Activated CD8-positive, alpha-beta memory T cell treated with anti-CD3 and anti-CD28 coated beads for 1 hour (primary cell): ENCODE measurements at places on chromosomes 5 and 9.

DNA sequence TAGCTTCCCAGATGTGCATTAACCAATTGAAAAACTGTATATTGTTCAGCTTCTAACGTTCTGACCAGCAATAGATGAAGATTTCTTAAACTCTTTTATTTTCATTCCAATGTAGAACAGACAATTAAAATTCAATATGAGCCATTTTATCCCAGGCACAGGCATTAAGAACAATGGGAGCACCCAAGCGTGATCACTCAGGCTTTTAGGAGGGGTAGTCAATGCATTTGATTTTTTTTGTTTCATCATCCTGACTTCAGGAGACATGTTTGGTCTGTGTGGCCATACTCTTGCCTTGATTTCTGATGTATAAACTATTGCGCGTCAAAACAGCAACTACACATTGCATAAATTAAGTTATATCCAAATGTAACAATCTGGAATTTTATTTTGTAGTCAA is 653.0 kb upstream of the RORB start:
- no peak for DNase-seq

DNA sequence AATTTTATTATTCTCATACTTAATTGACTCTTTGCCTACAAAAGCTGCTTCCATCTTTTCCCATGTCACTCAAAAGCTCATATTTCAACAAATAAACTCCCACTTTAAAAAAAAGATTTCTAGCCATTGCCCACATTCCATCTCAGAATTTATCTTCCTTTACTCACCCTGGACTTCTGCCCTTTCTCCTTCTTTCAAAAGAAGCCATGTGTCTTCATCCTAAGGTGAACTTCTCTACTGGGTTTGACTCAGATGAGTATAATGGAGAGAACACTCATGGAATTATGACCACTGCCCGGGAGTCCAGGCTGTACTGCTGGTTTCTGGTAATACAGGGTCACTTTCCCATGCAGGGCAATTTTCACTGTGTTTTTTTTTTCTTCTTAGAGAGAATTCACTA is 548.5 kb upstream of the ZNF462 start:
- DNase-seq = no peak

GRCh38 chr9:16705111-16705604 is 165.3 kb downstream of the BNC2 start:
- no peak for DNase-seq

- no peak for DNase-seq
Observed at GRCh38 chr5:52909192-52909591, 80.0 kb upstream of the ITGA2 start.

DNA sequence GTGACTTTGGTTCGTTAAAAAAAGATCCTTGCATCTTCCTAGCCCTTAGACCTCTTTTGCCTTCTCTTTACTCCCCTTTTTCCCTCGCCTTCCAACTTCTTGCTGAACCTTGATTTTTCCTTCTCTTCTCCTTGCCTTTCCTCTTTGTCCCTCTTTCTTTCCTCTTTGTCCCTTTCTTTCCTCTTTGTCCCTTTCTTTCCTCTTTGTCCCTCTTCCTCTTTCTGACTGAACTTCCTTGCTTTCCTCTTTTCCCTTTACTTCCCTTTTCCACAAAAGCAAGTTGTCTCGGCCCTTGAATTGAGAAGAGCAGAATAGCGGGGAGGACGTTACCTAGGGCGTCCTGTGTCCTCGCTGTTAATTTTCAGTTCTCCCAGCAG is 1.4 kb upstream of the MLLT3 start:
- no peak for DNase-seq

DNA sequence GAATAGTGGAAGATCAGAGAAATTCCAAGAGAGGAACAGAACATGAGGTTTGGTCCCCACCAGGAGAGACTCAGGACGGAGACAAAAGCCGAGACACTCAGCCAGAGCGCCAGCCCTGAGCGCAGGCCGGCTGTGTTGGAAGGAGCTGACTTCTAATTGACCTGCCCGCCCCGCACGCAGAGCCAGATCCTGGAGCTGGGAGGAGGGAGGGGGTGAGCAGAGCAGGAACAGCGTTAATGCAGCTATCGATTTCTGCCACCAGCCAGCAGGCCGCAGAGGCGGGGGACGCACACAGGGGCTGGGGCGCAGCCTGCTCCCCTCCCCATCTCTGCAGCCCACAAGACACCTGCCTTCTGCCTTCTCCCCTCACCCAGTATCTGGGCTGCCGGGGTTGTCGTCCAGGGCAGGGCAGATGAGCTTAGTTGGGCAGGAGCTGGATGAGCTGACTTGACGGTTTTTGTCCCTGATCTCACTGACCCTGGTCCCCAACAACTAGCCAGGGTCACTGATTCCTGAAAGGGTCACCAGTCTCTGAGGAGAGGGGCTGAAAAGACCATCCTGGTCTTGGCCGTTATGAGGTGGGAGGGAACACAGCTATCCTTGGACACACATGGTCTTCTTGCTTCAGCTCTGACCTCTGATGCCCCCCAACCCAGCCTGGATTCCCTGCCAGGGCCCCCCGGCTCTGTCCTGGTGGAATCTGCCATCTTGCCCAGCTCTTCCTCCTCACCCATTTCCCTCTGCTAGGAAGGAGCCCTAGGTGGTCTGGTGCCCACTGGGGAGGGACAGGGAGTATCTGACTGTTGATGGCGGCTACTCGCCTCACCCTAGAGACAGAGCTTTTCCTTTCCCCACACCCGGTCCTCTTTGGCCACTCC is 29.8 kb downstream of the CXXC5 start:
- DNase-seq = no peak

GRCh38 chr9:101527066-101527465 is 6.6 kb upstream of the RNF20 start:
- no peak for DNase-seq

DNA sequence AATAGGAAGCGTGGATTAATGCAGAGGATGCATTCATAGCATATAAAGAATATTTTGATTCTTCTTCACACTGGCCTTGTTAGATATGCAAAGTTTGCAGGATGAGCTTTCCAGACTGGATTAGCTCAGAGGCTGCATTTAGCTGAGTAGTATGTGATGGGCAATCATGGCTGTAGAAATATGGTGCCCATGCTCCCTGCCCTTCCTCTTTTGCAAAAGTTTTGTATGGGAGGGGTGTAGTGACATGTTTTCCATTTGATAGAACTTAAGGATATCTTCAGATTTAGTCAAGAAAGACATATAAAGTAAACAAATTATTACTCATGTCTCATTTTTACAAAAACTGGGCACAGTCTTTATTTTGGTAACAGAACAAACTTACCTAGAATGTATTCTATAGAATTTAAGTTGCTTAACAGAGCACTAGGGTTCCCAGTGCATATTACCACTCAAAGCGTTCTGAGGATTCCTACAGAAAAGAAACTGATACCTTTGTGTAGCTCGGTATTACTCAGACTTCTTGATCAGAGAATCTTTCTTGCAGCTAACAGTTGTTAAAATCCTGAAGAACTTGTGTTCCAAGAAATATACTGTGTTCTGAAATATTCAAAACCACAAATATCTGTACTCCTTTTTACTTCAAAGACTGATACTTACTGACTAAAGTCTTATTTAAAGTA is 9.8 kb downstream of the GTF3C4 start:
- DNase-seq = no peak

GRCh38 chr9:76808636-76809035 is 44.4 kb downstream of the PCA3 start:
- no peak for DNase-seq

DNA sequence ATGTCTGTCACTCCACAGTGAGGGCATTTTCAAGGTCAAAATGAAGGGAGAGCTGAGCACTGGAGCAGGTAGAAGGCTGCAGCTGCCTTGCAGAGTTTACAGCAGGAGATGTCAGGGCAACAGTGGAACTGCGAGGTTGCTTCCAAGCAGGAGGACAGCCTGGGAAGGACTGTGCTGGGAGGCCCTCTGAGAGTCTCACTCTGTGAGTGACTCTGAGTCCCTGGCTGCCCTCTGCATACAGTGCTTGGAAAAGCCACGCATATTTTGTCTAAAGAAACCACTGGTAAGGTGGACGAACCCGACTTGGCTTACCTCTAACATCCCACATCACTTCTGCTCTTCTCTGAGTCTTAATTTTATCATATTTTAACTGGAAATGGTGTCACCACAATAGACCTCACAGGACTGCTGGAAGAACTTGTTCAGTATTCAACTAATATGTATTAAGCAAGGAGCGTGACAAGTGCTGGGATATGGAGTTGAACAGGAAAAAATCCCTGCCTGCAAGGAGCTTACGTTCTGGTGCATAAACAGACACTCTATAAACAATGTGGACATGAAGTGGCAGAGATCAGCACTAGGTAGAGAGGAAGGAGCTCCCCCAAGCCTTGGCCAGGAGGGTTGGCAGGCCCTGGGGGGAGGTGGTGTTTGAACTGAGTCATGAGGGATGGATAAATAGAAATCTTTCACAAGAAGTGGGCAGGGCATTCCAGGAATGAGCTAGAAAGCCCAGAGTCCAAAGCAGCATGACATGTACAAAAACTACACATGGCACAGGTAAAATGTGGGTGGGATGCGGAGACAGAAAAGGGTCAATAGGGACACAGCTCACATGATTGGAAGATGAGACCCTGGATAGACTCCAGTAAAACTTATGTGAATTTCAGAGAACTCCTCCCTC is 64.0 kb upstream of the FOXE1 start:
- DNase-seq = no peak

- DNase-seq = no peak
Observed at GRCh38 chr5:32278406-32278805, 34.3 kb downstream of the MTMR12 start.

GRCh38 chr9:96413302-96414221 is 4.6 kb downstream of the ZNF367 start:
- DNase-seq = no peak

DNA sequence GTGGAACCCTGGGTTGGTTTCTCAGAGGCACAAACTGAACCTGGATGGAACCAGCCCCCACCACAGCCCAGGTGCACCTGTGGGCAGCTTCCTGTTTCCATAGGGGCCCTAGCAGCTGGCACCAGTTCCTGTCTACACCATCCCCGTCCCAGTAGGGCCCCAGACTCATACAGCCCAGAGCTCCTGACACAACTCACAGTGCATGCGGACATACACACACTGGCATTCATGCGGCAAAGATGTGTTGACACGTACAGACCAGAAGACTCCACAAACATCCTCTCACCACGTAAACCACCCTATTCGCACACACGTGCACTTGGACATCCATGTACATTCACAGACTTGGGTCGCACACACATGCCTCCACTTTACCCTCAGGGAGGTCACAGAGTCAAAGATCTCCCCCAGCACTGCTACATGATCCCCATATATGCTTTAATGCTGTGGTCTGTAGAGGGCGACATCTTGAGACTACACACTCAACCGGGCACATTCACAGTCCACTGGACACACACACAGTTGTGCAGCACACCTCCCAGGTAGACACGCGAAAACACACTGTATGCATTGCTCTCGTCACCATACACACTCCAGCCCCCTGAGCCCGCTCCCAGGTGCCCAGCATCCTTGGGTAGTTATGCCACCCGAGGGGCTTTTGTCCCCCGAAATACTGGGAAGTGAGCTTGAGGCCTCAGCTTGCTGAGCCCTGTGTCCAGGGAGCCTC is 22.4 kb downstream of the CXXC5 start:
- no peak for DNase-seq

GRCh38 chr9:79591458-79591857 is 19.7 kb downstream of the TLE4 start:
- DNase-seq = no peak

GRCh38 chr5:172487671-172488070 is 33.3 kb upstream of the SH3PXD2B start:
- no peak for DNase-seq

DNA sequence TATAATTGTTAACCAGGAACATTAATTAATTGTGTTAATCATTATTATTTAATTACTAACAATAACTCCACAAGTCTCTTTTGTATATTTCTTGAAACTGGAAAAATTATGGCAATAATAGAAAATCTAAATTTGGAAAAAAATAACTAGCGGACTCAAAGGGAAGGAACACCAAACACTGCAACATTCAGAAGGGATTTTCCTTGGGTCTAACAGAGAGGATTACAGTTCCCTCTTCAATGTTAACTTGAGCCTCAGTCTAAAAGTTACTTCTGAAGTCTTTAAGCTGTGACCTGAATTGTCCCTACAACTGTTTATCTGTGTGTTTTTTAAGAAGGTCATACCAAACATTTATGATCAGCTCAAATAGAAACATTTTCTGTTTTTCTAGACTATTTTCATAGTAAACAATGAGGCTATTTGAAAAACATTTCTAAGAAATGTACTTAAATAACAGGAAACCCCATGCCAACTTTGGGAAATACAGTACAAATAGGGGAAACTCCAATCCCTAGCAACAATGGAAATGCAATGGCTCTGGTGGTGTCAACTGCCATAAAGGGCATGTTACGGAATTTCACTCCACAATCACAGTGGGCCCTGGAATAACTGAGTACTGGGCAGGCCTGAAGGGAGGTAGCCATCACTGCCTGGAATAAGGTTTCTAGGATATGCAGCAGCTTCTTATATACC is 61.2 kb downstream of the MCTP1 start:
- no peak for DNase-seq

GRCh38 chr5:169939731-169940130 is 40.6 kb downstream of the INSYN2B start:
- DNase-seq = no peak

GRCh38 chr5:33852319-33852718 is 39.5 kb downstream of the ADAMTS12 start:
- DNase-seq = no peak

DNA sequence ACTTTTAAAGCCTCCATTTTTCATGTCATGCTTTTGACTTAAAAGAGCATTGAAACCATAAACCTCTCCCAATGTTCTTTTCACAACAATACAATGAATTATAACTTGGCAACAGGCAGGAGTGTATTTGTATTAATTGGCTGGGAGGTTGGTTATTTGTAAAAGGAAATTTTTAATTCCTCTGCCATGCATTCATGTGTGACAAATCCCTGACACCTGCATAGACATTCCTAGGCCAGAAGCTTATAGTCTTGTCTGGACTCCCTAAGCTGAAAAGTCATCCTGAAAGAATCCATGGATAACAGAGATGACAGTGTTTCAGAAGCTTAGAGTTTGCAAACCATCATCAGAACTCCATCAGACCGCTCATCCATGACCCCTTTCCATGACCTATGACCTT is 76.3 kb upstream of the PTGER4 start:
- no peak for DNase-seq

DNA sequence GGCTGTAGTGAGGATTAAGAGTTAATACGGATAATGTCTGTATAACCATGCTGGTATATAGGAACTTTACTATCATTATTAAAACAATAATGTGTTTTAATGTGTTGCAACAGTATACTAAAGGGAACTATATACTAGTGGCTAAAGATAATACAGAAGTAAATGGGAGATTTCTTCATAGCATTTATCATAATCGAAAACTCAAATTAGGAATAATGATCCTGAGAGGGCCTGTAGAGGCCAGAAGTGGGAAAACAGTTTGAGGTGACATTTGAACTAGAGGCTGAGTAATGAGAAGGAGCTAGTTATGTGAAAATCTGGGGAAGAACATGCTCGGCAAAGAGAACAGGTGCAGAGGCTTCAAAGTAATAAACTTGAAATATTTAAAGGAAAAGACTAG is 2.9 kb downstream of the TCERG1 start:
- no peak for DNase-seq

DNA sequence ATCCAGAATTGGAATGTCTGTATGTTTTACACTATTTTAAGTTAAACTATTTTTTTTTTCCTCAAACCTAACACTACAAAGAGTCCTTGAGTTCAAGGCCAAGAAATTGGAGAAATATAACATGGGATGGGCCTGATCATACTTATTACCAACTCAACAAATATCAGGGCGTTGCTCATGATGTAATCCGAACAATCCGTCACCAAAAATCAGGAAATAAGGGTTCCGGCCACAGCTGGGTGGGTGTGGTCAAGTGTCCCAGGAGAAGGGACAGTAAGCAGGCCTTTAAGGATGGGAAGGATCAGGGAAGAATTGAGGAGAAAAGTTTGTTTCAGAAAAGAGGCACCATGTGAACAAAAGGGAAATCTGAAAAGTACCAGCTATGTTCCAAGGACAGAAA is 29.8 kb downstream of the MED27 start:
- no peak for DNase-seq
